ENCODE measurements at places on chromosomes 5 and 9.

GRCh38 chr9:35660966-35661415, 2.9 kb downstream of the CCDC107 start:
- DNase-seq, result no peak

- no peak for DNase-seq
Observed at GRCh38 chr5:6402939-6403338, 24.6 kb upstream of the MED10 start.

GRCh38 chr5:36478646-36479317, 127.6 kb upstream of the SLC1A3 start:
- DNase-seq, result no peak

DNA sequence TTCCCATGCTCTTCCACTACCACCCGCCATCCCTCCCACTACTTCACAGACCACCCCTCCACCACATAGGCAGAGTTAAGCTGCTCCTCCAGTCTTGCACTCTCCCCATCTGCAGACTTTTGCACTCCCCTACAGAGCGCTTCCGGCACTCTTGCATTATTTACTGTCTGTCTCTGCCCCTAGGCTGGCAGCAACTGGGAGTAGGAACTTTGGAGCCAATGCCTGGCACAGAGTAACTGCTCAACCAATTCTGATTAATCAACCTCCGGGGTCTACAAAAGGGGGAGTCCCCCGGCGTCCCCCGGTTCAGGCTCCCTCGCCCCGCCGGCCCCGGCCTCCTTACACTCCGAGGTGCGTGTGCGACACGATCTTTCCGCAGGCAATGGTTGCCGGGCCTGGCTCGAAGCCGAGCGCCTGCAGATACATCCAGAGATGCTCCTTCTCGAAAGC, 498 bp downstream of the HAUS6 start:
- DNase-seq, result peak; percentile 14

GRCh38 chr5:179148703-179149170, 88.6 kb downstream of the ZNF354C start:
- DNase-seq, result no peak

- no peak for DNase-seq
Observed at GRCh38 chr9:120677965-120678364, 36.3 kb downstream of the MEGF9 start.

DNA sequence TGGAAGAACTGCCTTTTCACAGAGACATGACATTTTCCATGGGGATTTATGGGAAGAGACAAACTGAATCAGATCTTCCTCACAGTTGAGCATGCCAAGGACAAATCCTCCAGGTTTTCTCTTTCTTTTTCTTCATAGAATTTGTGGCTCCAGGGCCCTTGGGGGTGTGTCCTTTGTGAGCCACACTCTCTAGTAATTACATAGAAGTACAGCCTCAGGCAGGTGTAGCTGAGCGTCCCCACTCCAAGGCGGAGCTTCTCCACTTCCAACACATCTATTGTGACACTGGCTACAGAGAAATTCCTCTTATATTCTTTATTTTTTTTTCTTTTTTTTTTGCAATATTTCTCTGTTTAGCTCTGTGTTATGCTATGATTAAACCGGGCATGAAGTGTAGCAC, 420.5 kb upstream of the CD180 start:
- DNase-seq, result no peak

GRCh38 chr9:113425072-113425471, 14.5 kb downstream of the C9orf43 start:
- no peak for DNase-seq

- DNase-seq, result no peak
Observed at GRCh38 chr9:14133394-14133793, 180.5 kb downstream of the NFIB start.

DNA sequence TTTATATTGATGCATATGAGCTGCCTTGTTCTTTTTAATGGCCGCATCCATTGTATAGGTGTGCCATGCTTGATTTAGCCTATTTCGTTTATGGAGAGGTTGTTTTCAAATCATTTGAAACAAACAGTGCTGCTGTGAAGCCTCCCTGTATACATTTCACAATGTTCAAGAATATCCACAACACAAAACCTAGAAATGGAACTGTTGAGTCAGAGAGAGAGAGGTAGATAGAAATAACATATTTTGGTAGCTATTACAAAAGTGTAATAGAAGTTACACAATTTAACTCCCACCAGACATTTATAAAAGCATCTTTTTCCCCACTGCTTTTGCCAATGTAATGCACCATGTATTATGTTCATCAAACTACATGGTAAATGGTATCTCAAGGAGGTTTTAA, 82.0 kb downstream of the FRMD3 start:
- no peak for DNase-seq

- DNase-seq, result no peak
Observed at GRCh38 chr5:51651476-51651875, 268.2 kb downstream of the ISL1 start.

DNA sequence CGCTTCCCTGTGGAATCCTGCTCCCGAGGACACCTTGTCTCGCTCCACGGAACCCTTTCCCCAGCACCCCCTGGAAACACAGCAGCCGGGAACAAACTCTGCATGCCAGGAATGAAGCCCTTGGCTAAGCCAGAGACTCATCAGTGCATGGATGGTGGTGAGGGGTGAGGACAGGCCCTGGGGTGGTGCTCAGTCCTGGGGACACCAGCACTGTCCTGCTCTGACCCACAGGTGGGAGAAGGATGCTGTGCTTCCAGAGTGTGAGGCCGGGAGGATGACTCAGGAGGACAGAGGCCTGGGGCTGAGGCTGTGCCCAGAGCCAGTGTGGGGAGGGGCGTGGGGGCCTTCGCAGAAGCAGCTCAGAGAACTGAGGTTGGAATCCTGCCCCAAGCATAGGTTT, 11.2 kb upstream of the EGR1 start:
- no peak for DNase-seq

- DNase-seq, result no peak
Observed at GRCh38 chr5:91315701-91316100, 67.4 kb downstream of the ARRDC3 start.

DNA sequence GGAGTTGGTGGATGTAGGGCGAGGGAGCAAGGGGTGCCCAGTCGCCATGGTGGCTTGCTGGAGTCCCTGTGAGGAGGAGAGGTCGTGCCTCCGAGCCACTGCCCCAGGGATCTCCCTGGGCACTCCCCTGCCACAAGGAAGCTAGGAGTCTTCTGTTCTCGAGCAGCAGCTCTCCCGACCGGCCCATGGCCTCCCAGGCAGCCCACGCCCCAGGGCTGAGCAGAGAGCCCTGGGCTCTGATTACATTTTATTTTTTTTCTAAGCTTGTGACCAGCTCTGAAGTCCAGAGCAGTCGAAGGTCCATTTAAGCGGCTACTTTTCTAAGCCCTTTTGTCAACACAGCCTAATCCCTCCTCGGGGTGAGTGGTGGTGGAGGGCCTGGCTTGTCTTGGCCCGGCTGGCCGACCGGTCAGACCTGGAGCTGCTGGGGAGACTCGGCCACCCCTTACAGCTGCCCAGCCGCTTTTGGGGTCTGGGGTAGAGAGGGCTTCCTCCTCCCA, 2.1 kb downstream of the RXRA start:
- DNase-seq, result no peak

DNA sequence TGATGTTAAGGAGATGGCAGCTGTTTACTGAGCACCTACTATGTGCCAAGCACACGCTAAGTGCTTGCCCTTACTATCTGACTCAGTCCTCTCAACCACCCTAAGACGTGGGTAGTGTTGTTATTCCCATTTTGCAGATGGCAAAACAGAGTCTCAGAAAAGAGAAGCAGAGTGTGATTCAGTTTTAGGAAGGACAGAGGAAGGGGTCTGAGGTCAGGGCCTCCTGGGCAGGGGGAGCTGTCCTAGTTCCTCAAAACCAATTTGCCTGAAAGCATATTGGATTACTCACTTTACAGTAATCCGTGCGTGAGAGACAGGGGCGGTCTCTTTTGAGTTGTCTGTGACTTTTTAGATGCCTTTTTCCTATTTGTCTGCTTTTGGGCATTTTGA, 23.2 kb downstream of the DNM1 start:
- DNase-seq, result no peak

- no peak for DNase-seq
Observed at GRCh38 chr5:59186623-59187022, 603.7 kb downstream of the RAB3C start.

DNA sequence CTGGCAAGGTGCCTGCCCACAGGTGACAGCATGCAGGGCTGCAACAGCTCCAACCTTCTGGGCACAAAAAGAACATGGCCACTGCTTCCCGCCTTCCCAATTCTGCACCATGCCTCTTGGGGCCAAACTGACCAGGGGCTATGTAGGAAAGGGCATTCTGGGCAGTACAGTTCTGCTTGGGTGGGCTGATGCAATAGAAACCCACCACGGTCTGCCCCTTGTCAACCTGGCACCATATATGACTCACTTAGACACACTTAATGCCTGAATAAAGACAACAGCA, 40.2 kb upstream of the FCN1 start:
- no peak for DNase-seq

GRCh38 chr5:166401391-166401790, 1890.1 kb upstream of the WWC1 start:
- no peak for DNase-seq

DNA sequence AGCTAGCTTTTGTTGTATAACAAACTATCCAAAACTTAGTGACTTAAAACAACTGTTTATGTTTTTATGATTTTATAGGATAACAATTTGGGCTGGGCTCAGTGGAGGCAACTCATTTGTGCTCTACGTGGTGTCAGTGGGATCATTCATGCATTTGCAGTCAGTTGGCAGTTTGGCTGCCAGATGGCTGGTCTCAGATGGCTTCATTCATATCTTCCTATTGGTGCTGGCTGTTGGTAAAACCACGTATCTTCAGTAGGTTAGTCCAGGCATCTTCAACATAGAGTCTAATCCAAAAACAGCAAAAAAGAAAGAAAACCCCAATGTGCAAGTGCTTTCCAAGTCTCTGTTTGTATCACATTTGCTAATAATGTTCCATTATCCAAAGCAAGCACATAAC, 51.7 kb upstream of the RIC1 start:
- no peak for DNase-seq

- no peak for DNase-seq
Observed at GRCh38 chr5:14410394-14411201, 171.0 kb upstream of the OTULINL start.

DNA sequence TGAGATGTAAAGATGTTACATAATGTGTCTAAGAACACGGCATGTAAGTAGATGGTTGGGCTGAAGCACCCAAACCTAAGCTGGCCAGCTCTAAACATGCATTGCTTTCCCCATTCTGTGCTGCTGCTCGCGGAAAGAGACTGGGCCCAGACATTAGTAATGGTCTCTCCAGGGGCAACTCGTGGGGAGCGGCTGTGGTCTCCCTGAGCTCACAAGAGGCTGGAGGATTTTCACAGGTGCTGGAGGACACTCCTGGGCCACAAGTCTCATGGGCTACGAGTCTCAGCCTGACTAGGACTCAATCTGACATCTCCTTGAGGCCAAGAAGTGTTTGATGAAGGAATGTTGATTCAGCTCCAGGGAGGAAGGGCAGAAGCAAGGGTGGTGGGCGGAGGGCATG, 92.7 kb upstream of the PTCH1 start:
- no peak for DNase-seq

DNA sequence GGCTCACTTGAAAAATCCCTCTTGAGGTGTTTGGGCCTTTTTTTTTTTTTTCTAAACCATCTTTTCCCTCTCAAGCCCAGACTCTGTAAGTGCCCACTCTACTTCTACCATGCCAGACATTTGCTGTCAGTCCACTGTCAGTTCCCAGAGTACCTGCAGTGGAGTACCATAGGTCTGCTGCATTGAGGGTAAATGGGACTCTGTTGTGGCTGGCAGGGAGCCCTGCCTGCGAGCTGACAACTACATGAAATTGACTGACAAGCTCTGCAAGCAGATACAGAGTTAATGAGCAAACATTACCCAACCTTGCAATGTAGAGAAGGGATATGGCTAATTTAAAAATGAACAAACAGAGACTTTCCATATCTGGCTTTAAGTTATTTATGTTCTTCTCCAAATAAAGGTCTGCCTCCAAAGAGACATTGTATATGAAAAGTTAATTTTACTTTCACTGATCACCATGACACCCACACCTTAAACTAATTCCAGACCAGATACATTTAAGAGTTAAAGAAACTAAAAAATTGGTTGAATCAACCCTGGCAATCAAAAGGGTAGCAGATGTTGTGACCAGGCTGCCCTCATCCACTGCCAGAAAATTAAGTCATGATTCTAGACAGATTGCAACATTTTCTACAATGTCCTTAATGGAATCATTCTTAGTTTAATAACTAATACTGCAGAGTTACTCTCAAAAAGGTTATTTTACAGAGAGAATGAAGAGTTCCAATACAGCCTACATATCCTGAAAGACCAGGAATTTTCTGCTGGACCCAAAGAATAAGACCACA, 100.4 kb upstream of the PAM start:
- DNase-seq, result no peak
